Stimulated activated effector memory CD8-positive, alpha-beta T cell treated with anti-CD3 and anti-CD28 coated beads, Interleukin-12 subunit alpha, Interleukin-12 subunit beta, amount 100 ng/mL, for 72 hours (primary cell): ENCODE measurements at places on chromosomes 4 and X.

DNA sequence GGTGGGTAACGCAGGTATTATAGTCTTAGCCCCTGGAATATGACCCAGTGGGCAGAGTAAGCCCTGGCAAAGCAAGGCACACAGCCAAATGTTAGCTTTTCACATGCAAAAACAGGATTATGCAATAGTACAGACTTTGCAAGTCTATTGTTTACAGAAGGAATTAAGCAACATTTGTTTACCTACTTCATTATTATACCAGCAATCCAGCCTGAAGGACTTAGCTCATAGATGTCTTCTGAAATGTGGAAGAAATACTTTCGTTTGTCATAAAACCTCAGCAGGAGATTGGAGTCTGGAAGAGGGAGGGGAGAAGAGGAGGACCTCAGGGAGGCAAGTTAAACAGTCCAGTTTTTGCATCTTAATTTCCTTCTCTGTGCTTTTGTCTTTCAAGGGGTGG, 226.7 kb upstream of the CENPE start:
- no peak for DNase-seq

DNA sequence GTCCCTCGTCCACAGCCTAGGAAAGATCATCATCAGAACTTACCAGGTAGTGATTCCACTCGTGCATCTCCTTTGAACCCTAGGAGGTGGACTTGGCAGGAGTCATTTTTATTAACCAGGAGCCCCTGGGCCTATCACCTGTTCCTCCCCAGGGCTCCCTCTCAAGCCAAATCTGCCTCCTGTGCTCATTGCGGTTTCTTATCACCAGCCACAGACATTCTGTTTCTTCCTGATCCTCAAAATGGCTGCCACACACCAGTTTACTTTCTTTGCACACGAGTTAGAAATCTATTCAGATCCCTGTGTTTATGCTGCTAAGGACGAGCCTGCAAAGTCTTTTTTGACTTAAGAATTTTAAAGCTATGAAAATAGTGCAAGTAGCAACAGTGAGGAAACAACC, 354.5 kb upstream of the BOD1L1 start:
- no peak for DNase-seq

DNA sequence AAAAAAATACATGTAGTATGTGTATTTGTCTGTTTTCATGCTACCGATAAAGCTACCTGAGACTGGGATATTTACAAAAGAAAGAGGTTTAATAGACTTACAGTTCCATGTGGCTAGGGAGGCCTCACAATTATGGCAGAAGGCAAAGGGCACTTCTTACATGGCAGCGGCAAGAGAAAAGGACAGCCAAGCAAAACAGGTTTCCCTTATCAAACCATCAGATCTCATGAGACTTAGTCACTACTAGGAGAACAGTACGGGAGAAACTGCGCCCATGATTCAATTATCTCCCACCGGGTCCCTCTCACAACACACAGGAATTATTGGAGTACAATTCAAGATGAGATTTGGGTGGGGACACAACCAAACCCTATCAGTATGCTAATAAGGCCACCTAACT, 137.0 kb upstream of the ELOVL6 start:
- DNase-seq, result no peak

GRCh38 chrX:155962906-155963305, 34.6 kb upstream of the IL9R start:
- DNase-seq, result no peak

- no peak for DNase-seq
These were observed at the start of gene NWD2 for GRCh38 chr4:37244583-37245390. NWD2 (plus strand) TSS chr4:37244743; CDS start chr4:37245068, 325 bp downstream.

- no peak for DNase-seq
These were observed 118.7 kb upstream of the AP1S2 start for GRCh38 chrX:15973299-15973698.

- no peak for DNase-seq
These were observed 65.5 kb downstream of the EDNRA start for GRCh38 chr4:147546349-147546748.

DNA sequence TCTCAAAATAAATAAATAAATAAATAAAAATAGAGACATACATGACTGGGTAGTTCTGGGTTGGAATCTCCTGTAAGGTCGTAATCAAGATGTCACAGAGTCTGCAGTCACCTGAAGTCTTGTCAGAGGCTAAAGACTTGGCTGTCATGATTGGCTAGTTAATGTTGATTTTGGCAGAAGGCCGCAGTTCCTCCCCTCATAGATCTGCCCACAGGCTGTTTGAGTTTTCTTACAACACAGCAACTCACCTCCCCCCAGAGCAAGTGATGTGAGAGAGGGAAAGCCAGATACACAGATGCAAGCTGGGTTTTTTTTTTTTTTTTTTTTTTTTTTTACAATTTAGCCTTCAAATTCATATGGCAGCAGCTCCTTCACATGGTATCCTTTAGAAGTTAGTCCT, 36.4 kb upstream of the BMPR1B start:
- DNase-seq, result no peak

DNA sequence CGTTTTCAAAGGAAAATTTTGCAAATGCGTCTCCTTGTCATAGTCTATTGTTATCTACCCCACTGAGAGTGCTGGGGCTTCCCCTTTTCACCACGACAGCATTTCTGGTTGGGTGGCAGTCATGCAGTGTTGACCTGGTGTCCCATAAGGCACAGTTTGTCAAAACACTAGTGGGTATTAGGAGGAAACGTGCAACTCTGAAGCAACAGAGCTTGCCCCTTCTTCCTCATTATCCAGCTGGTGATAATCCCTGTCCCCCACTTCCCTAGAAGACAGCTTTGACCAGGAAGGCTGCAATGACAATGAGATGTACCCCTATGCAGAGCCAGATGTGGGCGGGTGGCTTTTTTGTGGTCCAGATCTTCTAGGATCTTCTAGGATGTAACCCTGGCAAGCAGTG, 1.8 kb downstream of the TBC1D1 start:
- DNase-seq, result peak; percentile 22

- peak; percentile 17 for DNase-seq
These were observed 30.1 kb upstream of the SPARCL1 start for GRCh38 chr4:87559090-87559837.

DNA sequence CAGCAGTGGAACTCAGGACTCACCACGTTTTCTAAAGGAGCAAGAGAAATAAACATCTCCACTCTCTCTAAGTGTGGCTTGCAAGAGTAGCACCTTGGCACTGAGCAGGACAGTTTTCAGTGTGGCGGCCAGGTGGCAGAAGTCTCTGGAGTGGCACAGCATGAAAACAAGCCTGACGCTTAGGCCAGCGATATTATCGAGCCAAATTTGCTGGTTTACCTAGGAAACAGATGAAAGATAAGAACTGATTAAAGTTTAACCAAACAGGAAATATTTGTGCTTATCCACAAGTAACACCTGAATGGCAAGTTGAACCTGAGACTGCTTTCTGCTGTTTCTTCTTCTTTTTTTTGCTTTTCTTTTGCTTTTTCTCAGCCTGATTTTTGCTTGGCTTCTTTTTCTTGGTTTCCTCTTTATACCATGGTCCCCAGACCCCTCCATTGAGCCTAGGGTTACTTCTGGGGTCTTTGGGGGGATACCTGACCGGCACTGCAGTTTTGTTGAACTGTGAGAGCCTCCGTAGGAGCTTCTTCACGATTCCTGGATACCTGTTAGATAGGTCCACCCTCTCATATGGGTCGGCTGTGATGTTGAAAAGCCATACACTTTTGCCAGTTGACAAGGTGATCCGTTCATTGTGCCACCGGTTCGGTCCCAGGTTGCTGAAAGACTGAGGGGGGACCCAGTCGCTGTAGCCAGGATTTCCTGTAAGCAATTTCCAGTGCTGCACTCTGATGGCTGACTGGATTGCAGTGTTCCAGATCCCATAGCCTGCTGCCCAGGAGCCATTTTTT, 77.3 kb downstream of the ARSJ start:
- DNase-seq, result peak; percentile 7

DNA sequence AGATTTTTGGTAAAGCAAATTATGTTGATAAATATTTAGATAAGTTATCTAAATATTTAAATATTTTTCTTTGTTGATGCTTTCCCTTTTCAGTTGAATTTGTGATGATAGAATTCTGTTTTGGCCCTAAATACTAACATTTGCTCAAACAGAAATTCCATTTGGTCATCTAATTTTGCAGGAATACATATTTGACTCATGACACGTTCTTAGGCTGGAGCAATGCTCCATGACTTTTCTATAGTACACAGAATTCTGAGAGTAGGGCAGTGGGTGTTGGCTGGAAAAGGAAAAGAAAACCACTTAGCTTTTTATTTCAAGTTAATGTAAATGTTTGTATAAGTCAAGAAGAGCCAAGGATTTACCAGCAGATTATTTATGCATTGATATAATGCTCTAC, 58.6 kb upstream of the GK2 start:
- no peak for DNase-seq

DNA sequence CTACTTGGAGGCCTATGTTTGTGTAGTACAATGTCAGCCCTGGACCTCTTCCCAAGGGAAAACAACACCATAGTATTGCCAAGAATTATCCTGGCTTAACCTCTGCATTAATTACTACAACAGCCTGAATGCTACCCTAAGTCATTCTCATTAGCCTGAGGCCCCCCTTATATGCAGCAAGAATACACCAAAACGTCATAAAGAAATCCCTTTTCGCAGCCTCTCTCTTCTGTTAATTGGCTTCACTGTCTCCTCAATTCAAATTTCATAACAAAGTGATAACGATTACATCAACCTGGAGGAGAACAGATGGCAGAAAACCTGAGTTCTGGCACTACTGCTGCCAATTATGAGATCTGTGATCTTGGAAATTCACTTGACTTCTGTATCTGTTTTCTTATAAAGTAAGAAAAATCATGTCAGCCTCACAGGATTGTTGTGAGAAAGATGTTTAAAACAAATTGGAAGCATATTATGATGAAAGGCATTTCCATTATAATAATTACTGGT, 1663.1 kb downstream of the STIM2 start:
- DNase-seq, result no peak

- no peak for DNase-seq
These were observed 129.4 kb downstream of the CLCN4 start for GRCh38 chrX:10286195-10286594.
